ENCODE measurements at places on chromosomes 11 and 22. TPM values are rescaled to one million over a fixed set of nuclear protein-coding genes. Genes with fewer than 3 reads are reported as not detected.

The LSP1 gene
- total RNA-seq: 1.1 TPM

The KRTAP5-2 gene
- not detected for total RNA-seq

The CNGA4 gene
- total RNA-seq: 0.12 TPM

- no peak for DNase-seq
Measured at GRCh38 chr11:62804310-62805075, 747 bp downstream of the NXF1 start.

- DNase-seq: no peak
Measured at GRCh38 chr11:128896356-128896755, 5.2 kb downstream of the KCNJ5 start.

DNA sequence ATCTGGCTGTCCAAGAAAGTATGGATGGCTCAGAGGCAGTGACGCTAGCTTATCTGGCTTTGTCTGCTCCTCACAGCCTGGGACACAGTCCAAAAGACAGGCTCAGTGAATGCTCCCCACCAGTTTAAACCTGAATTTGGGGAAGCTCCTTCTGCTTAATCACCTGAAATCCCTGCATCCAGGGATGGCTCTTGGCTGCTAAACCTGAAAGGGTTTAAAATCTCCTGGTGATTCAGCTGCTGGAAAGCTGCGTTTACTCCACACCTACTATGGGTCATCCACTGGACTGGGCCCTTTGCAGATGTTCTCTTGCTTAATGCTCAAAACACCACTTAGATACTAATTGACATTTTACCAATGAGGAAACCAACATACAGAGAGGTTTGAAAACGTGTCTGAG lies 302.0 kb upstream of the NARS2 start:
- no peak for DNase-seq

GRCh38 chr11:116808262-116809175 lies 14.6 kb downstream of the APOA4 start:
- no peak for DNase-seq

- no peak for DNase-seq
Measured at GRCh38 chr11:6437423-6437822, 3.4 kb downstream of the HPX start.

- no peak for DNase-seq
Measured at GRCh38 chr11:72004515-72005346, 6.0 kb downstream of the IL18BP start.

DNA sequence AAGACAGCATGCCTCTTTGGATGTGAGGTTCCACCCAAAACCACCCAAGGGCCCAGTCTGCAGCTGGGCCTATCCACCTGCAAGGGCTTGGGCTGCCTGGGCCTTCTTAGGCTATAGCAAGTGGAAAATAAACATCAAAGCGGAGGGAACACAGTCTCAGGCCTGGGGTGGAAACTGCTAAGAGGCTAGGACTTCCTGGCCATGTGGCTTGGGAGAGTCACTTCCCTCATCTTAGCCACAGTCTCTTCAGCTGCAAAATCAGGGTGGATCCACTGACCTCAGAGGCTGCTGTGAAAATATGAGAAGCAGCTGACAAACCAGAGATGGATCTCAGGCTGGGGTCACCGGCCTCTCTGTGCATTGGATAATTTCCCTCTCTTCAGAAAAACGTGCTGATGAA lies 30.6 kb upstream of the TFIP11 start:
- no peak for DNase-seq

GRCh38 chr11:1310772-1311468 lies 1.5 kb upstream of the TOLLIP start:
- no peak for DNase-seq

Data from glomerular endothelial cell (primary cell).